ENCODE measurements at places on chromosomes 13 and 19.

- no peak for DNase-seq
These were observed 14.6 kb downstream of the RCN3 start for GRCh38 chr19:49542446-49542845.

DNA sequence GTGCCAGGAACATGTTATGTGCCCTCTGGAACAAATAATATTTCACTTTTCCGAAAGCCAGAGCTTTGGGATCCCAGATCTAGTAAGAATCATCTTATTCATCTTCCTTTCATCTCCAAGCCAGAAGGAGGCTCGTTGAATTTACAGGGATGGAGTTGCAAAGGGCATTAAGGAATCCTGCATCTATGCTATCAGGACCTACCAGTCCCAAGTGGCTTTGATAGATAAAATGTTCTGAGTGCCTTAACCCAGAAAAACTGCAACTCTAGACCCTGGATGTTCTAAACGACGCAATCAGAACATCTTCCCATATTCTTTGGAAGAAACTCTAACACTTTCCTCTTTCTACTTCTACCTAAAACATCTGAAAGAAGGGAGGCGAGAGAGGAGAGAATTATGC is 9.2 kb upstream of the EDDM13 start:
- DNase-seq = no peak

GRCh38 chr19:50383001-50383851 is 921 bp upstream of the POLD1 start:
- DNase-seq = no peak

DNA sequence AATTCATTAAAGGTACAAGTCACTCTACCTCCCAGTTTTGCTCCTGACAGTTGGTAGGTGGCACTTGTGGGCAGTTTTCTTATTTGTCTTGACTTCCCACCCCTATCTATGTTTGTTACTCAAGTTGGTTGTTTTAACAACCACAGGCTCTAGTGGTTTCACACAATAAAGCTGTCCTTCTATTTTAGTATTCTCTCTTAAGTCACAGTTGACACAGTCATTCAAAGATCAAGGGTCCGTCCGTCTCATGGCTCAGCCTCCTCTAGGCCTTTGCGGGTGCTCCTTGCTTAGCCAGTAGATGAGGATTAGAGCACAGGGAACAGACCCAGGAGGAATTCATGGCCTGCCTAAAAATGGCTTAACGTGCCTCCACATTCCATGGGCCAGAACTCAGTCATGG is 573.7 kb downstream of the IRS2 start:
- no peak for DNase-seq

GRCh38 chr13:30577401-30577852 is 40.3 kb upstream of the USPL1 start:
- DNase-seq = peak; percentile 90

GRCh38 chr13:46864941-46865340 is 31.9 kb downstream of the HTR2A start:
- no peak for DNase-seq

DNA sequence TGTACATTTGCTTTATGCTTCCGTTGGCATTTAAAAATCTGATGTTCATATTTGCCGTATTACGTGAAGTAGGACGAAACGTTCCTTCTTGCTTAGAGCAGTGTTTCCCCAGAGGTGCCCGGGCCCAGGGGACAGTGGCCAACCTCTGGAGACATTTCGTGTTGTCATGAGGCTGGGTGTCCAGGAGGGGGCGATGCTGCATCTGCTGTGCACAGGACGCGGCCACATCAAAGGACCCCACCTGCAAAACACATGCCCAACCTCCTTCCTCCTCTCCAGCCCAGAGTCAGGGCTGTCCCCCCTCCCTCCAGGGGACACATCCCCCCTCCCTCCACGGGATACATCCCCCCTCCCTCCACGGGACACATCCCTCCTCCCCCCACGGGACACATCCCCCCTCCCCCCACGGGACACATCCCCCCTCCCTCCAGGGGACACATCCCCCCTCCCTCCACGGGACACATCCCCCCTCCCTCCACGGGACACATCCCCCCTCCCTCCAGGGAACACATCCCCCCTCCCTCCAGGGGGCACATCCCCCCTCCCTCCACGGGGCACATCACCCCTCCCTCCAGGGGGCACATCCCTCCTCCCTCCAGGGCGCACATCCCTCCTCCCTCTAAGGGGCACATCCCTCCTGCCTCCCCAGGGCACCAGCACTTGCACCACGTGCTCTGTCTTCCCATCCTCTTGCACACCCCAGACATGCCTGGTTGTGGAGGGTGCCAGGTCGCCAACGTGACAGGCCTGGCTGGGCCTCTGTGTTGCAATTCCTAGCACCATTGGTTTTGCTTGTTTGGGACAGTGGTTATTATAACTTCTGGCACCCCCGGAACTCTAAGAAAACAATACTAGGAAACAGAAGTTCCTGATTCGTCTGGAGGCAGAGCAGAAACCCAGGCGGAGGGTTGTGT is 46.7 kb downstream of the GAS6 start:
- peak; percentile 86 for DNase-seq

DNA sequence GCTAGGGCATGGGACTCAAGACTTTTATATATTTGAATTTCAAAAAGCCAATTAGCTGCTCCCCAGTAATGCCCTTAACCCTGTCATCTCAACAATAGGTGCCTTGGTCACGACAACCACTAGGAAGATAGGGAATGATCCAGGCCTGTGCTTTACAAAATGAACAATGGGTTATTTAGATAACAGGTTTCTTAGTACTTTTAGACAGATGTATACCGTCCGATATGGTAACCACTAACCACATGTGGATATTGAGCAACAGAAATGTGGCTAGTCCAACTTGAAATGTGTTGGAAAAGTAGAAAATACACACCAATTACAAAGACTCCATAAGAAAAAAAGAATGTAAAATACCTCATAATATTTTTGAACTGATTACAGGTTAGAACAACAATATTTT is 201.2 kb downstream of the LHFPL6 start:
- no peak for DNase-seq

GRCh38 chr13:35723053-35723461 is 246.6 kb upstream of the MAB21L1 start:
- DNase-seq = no peak

GRCh38 chr13:42803563-42804204 is 22.3 kb downstream of the FAM216B start:
- DNase-seq = no peak

GRCh38 chr19:8573316-8573715 is 3.9 kb downstream of the MYO1F start:
- no peak for DNase-seq

DNA sequence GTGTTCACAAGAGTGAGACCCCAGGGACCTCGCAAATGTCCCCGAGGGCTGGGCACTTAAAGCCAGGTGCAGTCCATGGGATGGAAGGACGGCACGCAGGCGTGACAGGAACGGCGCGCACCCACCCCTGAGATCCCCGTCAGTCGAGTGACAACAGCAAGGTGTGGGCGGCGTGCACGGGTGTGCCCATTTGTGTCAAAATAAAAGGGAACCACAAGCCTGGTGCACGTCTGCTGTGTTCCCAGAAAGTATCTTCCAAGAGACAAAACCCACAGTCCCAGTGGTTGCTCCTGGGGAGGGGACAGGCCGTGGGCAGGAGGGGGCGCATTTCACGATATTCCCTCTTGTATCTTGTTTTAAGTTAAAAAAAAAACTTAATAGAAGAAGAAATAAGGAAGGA is 15.7 kb upstream of the CACTIN start:
- DNase-seq = no peak

DNA sequence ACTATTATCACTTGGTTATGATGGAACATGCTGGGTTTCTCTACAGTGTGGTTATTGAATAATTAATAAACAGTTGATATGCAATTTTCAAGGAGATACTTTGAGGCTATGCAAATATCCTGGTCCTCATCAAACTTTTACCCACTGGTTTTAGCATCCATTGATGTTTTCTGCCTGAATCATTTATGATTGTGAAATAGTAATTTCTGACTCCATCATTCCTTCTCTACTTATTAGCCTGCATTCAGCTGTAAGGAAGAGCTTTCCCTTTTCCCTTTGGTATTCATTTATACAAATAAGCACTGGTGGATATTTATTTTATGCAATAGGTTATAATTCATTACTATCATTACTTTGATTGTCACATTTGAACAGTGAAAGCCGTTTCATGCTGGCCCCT is 13.9 kb upstream of the DNAJC15 start:
- no peak for DNase-seq

- no peak for DNase-seq
These were observed 12.9 kb upstream of the PCCA start for GRCh38 chr13:100075700-100076587.

GRCh38 chr19:50728084-50728737 is 5.0 kb downstream of the CLEC11A start:
- DNase-seq = no peak

DNA sequence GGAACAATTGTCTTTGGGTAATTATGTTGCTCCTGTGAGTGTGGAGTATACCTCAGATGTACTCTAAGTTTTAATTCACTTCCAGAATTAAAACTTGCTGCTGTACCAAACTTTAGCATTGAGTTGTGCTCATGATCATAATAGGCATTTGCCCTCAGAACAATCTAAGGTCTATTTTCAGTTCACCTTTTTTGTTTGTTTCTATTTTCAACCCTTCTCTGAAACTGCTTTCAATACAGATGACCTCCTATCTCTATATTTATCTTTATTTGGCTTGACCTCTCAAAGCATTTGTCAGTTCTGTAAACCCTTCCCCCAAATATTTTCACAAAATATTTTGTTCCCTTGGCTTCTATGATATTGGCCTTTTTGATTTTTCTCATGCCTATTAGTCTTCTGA is 873.0 kb downstream of the OLFM4 start:
- DNase-seq = no peak

DNA sequence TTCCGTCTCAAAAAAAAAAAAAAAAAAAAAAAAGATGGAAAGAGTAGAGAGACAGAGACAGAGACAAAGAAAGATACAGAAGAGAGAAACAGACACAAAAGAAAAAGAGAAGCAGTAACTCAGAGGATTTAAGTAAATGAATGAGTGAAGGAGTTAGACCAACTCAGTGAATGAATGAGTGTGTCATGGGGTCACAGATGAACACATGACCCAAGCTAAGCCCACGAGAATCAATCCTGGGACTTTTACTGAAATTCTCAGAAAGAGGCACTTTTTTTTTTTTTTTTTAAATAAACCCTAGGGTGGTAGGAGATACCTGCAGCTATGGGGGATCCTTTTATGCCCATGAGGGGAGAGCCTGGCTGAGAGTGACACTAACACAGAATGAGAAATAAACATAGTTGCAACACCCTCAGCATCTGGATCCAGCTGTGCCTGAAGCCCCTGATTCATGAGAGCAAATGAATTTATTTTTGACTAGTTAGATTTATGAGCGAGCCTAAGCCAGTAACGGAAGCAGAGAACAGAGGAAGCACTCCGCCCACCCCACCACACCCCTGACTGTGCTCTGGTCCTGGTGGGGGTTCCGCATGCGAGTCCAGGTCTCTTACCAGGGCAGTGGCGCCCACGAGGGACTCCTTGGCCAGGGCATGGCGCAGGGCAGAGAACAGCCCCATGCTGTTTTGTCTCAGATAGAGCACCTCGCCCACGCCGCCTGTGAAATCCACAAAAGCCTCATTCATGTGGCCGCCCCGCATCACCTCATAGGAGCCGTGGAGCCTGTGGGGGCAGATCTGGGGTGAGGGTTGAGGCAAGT is 4.6 kb downstream of the CAPN12 start:
- DNase-seq = no peak

GRCh38 chr19:49861541-49862378 is 5.6 kb downstream of the PNKP start:
- no peak for DNase-seq

- DNase-seq = no peak
These were observed 2.7 kb upstream of the ELAVL3 start for GRCh38 chr19:11483366-11484111.

- DNase-seq = no peak
These were observed 3.0 kb upstream of the AKAP8L start for GRCh38 chr19:15421721-15422260.

DNA sequence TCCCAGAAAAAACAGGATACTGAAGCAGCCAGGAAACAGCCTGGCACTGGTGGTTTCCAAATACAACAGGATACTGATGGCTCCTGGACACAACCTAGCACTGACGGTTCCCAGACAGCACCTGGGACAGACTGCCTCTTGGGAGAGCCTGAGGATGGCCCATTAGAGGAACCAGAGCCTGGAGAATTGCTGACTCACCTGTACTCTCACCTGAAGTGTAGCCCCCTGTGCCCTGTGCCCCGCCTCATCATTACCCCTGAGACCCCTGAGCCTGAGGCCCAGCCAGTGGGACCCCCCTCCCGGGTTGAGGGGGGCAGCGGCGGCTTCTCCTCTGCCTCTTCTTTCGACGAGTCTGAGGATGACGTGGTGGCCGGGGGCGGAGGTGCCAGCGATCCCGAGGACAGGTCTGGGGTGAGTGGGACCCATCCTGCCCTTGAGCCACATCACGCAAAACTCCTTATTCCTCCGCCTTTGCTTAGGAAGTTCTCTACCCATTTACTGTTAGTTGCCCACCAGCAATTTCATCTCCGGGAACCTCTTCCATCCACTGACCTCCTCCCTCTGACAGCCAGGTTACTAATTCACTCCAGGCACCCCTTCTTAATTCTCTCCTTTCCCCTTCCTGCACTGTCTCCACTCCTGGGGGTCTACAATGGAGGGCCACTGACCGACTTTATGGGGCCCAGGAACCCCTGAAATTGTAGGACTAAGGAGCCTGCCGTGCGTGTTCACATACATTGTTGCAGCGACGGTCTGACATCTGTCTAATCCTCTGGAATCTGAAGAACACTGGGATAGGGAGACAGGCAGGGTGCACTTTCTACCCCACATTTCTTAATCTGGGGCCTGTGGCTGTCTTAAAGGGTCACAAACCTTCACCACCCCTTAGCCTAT is 1.2 kb downstream of the ITPKC start:
- peak; percentile 56 for DNase-seq

- DNase-seq = no peak
These were observed 17.8 kb downstream of the C2CD4C start for GRCh38 chr19:391207-391557.

DNA sequence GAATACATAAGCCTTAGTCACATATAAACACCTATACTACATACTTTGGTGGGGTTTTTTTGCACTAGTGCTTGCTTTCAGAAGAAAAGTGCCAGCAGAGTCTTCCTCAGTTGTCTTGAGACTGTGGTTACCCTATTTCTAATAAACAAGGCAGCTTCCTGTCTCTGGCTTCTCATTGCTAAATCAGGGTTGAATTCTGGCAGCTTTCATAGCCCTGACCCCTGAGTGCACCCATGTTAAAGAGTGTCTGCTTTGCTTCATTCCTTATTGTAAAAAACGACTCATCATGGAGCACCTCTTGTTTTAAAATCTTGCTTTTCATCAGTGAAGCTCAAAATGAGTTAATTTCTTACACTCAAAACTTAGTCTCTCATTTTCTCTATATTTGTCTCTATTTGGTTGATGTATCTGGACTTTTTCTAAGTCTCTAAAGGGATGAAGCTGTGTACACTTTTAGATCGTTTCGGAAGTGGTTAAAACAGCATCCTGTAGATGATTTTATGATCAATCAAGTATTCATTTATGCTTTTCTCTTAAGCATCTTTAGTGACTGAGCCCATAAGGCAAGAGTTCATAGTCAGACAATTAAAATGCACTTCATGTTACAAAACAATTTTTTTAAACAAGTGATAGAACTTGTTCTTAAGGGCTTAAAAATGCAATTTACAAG is 72.1 kb downstream of the KLF12 start:
- peak; percentile 30 for DNase-seq

Data from MCF 10A (cell line).